ENCODE measurements at places on chromosomes 11 and 22. TPM values are rescaled to one million over a fixed set of nuclear protein-coding genes. Genes with fewer than 3 reads are reported as not detected.

The HPS4 gene
- total RNA-seq: 14.1 TPM

The CD3E gene
- total RNA-seq: not detected

The SELENOM gene
- total RNA-seq: 53.7 TPM

The C11orf86 gene
- total RNA-seq: 61.9 TPM

The LRRC51 gene
- 6.9 TPM for total RNA-seq

The GSTP1 gene
- total RNA-seq: 1,466 TPM

The HIPK3 gene
- 24.5 TPM for total RNA-seq

The DRD4 gene
- total RNA-seq: 0.54 TPM

The TMEM25 gene
- 0.36 TPM for total RNA-seq

The CHST1 gene
- 1.5 TPM for total RNA-seq

The PAAF1 gene
- total RNA-seq: 12.4 TPM

The ADORA2A gene
- total RNA-seq: 0.73 TPM

The OTOG gene
- not detected for total RNA-seq

The CELSR1 gene
- total RNA-seq: 32.8 TPM

The SOX10 gene
- not detected for total RNA-seq

The WNT11 gene
- 2.9 TPM for total RNA-seq

The FOLR1 gene
- 0.24 TPM for total RNA-seq
